ENCODE measurements at places on chromosomes 4 and X.

DNA sequence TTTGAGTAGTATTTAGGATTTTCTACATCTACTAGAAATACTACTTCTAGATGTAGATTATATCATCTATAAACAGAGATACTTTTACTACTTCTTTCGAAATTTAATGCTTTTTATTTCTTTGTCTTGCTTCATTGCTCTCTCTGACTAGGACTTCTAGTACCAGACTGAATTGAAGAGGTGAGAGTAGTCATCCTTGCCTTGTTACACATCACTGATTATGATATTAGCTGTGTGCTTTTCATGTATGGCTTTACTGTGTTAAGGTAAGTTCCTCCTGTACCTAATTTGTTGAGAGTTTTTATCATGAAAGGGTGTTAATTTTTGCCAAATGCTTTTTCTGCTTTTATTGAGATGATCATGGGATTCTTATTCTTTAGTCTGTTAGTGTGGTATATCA is 19.6 kb upstream of the IL2 start:
- DNase-seq = no peak

DNA sequence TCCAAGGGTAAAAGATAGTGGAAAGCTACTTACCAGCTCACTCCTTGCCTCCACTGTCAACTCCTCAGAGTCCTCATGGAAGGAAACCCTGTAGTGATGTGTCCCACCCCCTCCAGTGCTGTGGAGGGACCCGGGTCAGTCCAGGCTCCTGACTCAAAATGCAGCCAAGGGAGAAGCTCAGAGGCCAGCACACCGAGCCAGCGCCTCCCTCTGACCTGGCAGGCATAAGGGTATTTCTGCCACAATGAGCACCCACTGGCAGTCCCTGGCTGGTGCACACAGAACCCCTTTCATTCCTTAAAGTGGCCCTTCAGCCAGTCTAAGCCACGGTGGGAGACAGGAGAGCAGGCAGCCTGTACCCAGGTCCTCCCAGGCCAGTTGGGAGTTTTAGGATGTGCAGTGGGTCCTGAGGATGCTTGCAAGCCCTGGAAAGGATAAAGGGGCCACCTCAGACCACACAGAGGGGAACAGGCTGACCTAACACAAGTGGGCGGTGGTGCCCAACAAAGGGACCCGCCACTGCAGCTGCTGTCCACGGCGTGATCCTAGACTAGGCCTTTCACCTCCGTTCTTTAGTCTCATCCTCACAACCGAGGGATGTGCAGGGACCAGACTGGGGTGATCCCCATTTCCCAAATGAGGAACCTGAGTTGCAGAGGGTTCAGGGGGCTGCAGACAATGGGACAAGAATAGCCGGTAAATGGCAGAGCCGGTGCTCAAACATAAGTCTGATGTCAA is 5.7 kb downstream of the JAKMIP1 start:
- DNase-seq = no peak

GRCh38 chrX:102624105-102624504 is 24.8 kb downstream of the ARMCX5 start:
- DNase-seq = no peak

DNA sequence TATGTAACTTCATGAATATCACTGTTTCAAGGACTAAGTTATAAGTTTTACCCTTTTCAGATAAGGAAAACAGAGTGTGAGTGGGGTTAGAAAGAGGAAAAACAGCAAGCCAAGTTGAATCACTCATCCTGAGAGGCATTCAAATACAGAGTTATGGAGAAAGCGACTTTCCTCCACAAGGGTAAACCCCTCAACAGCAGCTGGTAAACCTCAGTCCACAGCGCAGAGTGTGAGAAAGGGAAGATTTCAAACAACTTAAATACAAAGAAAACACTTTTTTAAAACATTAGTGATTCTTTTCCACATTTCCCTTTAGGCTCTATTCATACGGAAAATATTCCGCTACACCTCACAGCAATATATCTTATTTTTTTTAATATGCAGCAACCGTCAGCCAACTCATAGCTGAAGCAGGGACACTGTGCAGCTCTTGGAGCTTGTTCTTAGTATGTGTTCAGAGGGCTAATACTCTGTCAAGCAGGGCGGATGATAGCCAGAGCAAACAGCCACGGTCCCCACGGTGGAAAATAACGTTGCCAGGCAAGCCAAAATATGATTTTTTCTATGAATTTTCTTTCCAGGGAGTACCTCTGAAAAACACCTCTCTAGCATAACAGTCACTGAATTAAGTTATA is 488.9 kb upstream of the FAT1 start:
- DNase-seq = no peak

DNA sequence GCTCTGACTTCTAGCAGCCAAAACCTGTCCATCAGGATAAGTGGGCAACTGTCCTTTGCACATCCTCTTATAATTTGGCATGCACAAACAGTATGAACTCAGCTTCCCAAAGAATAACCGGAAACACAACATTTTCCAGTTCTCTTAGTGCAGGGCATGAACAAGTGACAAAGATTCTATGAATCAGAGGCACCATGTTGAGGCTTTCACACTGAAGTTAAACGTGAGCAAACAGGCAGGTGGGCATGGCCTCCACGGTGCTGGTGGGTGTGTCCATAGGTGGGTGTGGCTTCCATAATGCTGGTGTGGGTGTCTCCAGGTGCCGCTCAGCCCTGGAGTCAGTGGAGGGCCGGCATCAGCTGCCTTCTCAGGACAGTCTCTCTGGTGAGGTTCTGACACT is 196.5 kb downstream of the SMIM20 start:
- DNase-seq = no peak

- no peak for DNase-seq
These were observed 50.7 kb upstream of the PRSS48 start for GRCh38 chr4:151226004-151226932.

DNA sequence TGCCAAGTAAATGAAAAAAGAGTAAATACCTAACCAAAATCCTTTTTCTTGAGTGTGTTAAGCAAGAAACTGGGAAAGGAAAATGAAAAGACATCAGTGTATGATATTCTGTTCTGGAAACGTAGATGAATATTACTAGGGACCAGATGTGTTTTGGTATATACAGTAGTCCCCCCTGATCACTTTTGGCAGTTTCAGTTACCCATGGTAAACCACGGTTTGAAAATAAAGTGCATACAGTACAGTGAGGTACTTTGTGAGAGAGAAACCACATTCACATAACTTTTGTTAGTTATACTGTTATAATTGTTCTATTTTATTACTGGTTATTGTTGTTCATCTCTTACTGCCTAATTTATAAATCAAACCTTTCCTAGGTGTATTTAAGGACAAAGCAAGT is 250.9 kb downstream of the TENM3 start:
- no peak for DNase-seq

DNA sequence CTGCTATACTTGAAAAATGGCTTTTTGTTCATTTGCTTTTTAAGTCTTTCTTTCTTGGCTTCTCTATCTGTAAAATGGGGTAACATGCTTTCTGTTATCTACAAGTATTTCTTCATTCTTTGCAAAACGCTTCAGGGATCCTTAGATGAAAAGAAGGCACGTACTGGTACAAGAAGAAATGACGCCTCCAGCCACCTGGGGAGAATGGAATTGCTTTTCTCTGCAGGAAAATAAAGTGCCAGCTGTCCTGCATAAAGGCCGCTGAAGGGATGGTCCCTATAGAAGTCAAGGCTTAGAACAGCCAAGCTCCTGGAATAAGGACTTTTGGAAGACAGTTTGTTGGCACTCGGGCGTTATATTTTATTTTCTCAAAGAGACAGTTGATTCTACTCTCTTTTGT is 210.8 kb upstream of the RASGEF1B start:
- DNase-seq = no peak

GRCh38 chrX:68824152-68824433 is 4.7 kb upstream of the EFNB1 start:
- no peak for DNase-seq

- no peak for DNase-seq
These were observed 33.6 kb upstream of the JAKMIP1 start for GRCh38 chr4:6233929-6234328.

- DNase-seq = no peak
These were observed 9.9 kb downstream of the OGT start for GRCh38 chrX:71542825-71543224.

DNA sequence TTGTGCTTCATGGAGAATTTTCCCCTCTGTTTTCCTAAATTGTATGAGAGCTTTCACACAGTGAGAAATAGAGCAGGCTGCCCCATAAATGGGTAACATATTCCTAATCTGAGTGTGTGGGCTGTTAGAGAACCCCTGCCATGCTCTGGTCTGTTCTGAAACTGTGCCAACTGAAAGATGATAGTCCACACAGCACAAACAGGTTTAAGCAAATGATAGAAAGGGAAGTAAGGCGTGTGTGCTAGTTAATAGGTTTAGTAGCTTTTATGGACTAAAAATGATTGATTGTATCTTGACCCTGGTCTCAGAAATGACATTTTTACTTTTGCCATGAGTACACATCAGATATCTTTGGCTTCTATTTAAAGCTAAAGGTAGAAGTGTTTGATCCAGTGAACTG is 106.2 kb downstream of the PRRG1 start:
- no peak for DNase-seq

GRCh38 chr4:55933611-55934010 is 15.1 kb upstream of the CEP135 start:
- no peak for DNase-seq

DNA sequence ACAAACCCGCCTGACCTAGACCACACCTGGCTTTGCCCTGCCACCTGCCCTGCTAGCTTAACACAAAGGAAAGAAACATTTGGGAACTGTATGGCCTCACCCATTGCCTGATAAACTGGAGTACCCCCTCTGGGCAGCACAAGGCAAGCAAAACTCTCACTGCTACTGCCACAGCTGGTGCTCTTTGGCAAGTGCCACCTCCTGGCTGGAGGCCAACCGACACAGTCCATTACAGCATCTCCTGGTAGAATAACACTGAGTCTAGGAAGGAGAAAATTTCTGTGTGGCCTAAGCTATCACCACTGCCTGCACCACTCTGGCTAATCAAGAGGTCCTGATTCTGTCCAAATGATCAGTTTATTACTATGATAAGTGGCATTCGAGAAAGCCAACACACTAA is 18.9 kb upstream of the SPANXN3 start:
- DNase-seq = no peak

- peak; percentile 10 for DNase-seq
These were observed 67.9 kb upstream of the SLC4A4 start for GRCh38 chr4:71270901-71271300.

- DNase-seq = no peak
These were observed 903.8 kb downstream of the STIM2 start for GRCh38 chr4:27764526-27764837.

GRCh38 chr4:25235401-25235800 is 1.6 kb downstream of the PI4K2B start:
- DNase-seq = no peak

GRCh38 chr4:42489095-42489494 is 91.8 kb downstream of the SHISA3 start:
- DNase-seq = no peak

DNA sequence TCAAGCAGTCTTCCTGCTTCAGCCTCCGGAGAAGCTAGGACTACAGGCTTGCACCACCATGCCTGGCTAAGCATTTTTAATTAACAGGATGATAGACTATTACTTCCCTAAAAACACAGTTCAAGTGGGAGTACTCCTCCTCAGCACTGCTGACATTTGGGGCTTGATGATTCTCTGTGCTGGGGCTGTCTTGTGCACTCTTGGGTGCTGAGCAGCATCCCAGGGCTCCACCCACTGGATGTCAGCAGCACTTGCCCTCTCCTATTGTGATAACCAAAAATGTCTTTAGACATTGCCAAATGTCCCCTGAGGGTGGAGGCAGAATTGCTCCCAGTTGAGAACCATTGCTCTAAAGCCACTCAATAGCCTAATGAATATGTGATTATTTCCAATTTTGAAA is 60.4 kb downstream of the CLCN4 start:
- DNase-seq = no peak

DNA sequence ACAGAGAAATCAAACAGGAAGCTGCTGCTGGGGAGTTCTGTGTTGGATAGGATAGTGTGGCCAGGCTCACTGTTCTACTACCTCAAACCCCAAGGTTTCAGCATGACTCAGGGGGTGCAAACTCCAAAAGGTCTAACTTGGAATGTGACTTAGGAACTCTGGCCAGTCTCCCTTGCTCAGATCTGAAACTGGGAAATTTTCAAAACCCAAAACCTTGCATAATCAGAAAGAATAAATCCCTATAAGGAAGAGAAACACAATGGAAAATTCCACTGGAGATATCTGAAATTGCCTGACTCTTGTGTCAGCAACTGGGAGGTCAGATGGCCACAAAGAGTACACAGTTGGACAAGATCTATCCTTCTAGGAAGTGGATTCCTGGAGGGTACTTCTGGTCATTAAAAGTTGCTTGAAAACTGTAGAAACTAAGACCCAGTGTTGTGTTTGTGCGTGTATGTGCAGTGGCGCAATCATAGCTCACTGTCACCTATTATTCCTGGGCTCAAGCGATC is 58.0 kb downstream of the PPEF2 start:
- no peak for DNase-seq

- no peak for DNase-seq
These were observed 46.1 kb downstream of the SORCS2 start for GRCh38 chr4:7238300-7238960.

DNA sequence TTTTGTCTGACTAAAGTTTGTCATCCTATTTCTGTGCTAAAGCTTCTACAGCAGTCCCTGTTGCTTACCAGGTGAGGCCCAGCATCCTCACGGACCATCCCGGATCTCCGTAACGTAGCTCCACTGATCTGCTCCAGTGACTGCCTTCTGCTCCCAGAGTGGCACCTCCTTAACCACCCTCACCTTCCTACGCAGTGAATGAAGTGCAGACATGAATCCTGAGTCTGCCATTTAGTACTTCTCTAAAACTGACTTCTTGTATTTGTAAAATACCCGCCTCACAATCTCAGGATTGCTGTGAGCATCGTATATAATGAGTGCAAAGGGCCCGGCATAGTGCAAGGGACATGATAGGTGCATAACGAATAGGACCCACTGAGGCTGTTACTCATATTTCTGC is 27.7 kb upstream of the ACSL1 start:
- DNase-seq = no peak

DNA sequence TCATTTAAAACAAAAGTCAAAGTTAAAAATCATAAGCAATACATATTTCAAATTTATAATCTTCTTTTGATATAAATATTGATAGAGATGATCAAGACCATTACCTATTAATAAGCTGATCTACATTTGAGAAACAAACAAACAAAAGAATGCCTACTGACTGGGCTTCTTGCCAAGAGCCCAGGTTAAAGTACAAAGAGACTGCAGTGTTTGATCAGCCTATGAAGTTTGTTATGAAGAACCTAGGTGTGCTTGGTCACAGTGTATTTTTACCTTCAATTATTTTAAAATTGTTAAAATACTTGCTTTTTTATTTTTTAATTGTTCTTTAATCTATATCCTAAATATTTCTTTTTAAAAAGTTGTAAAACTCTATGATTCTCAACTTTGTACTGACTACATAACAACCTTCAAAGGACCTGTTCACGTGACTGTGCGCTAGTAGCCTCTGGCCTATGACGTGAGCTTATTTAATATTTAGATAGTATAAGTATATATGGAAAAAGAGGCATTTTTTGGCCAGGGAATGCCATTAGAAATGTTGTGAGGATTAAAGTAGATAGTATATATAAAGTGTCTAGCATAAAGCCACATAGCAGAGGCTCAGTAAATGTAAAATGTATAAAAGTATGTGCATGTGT is 11.4 kb upstream of the SLC39A8 start:
- no peak for DNase-seq

Data from activated gamma-delta T cell treated with Interleukin-2 at 50 U/mL for 16 hours (primary cell).